ENCODE measurements at places on chromosomes 7 and 10. TPM values are rescaled to one million over a fixed set of nuclear protein-coding genes. Genes with fewer than 3 reads are reported as not detected.

CFAP69 gene
- 0.77 TPM for total RNA-seq

MMD2 gene
- not detected for total RNA-seq

AKR1C4 gene
- not detected for total RNA-seq

NACAD gene
- 0.13 TPM for total RNA-seq

CYP3A7 gene
- not detected for total RNA-seq

AKR1C8 gene
- total RNA-seq, result 1.1 TPM

CPVL gene
- 0.70 TPM for total RNA-seq

PPRC1 gene
- 42.4 TPM for total RNA-seq

FZD1 gene
- total RNA-seq, result not detected

CREB3L2 gene
- total RNA-seq, result 9.1 TPM

OR2A42 gene
- not detected for total RNA-seq

MCMBP gene
- 48.2 TPM for total RNA-seq

NAT16 gene
- total RNA-seq, result not detected

INA gene
- not detected for total RNA-seq

TMEM176A gene
- not detected for total RNA-seq

CHST15 gene
- total RNA-seq, result 2.4 TPM

MSS51 gene
- total RNA-seq, result 6.2 TPM

DGKB gene
- total RNA-seq, result not detected

ST8SIA6 gene
- total RNA-seq, result 0.33 TPM

PSMC2 gene
- 68.8 TPM for total RNA-seq

HOXA13 gene
- not detected for total RNA-seq

FANK1 gene
- 0.96 TPM for total RNA-seq

SLC13A4 gene
- not detected for total RNA-seq

MTURN gene
- 16.5 TPM for total RNA-seq

CTNNA3 gene
- not detected for total RNA-seq

OR2A12 gene
- total RNA-seq, result not detected

HOXA3 gene
- not detected for total RNA-seq

ASNS gene
- total RNA-seq, result 32.4 TPM

SUPV3L1 gene
- 39.5 TPM for total RNA-seq

FOXI2 gene
- not detected for total RNA-seq

GJD4 gene
- not detected for total RNA-seq

GPR37 gene
- not detected for total RNA-seq

IRF5 gene
- total RNA-seq, result 3.0 TPM

PTN gene
- not detected for total RNA-seq

Measured in naive thymus-derived CD8-positive, alpha-beta T cell (primary cell).